Left cardiac atrium (tissue), 4 donors: ENCODE measurements at places on chromosomes 12 and 14. TPM values are rescaled to one million over a fixed set of nuclear protein-coding genes. Genes with fewer than 3 reads are reported as not detected.

- DNase-seq, result no peak
Observed at GRCh38 chr14:65421201-65421981, 8.9 kb downstream of the FUT8 start.

DNA sequence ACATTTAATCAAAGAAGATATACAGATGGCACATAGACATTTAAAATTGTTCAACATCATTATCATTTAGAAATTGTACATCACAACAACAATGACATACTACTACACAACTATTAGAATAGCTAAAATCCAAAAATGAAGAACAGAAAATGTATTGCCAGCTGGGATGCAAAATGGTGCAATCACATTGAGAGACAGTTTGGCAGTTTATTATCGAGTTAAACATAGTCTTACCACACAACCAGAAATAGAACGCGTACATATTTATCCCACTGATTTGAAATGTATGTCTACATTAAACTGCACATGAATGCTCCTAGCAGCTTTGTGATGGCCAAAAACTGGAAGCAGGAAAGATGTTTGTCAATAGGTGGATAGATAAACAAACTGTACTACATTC, 791.5 kb upstream of the MGAT4C start:
- no peak for DNase-seq

GRCh38 chr14:85416771-85417170, 113.2 kb upstream of the FLRT2 start:
- DNase-seq, result no peak

The DPF3 gene
- total RNA-seq, result 23.3 TPM
